ENCODE measurements at places on chromosomes 2 and 18.
A peak's percentile ranks its signal among the peaks of the same experiment; 100 is the strongest.

DNA sequence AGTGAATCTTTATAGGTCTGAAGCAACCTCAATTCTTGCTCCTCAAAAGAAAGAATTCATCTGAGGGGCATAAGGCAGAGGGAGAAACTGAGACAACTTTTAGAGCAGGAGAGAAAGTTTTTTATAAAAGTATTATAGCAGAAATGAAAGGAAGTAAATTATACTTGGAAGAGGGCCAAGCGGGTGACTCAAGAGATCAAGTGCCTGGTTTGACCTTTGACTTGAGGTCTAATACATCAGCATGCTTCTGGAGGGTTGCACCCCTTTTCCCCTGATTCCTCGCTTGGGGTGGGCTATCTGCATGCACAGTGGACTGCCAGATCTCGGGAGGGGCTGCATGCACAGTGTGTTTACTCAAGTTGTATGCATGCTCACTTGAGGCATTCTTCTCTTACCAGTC lies 268.5 kb upstream of the LRATD1 start:
- DNase-seq: no peak

GRCh38 chr18:12121175-12122042 lies 27.8 kb downstream of the ANKRD62 start:
- DNase-seq: no peak

DNA sequence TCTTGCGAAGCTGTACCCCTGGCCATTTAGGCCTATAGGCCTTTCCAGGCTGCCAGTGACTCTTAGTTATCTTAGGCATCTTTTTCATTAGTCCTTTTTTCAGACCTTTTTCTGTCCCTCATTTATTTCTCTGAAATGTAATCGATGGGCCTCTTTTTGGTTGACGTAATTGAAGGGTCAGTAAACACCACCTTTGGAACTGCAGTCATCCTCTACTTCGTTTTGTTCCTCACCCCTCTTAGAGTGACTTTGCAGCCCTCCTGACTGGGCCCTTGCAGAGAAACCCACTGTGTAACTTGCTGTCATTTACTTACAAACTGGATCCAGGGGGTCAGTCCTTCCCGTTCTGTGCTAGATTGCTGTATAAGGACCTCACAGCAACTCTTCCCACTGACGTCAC lies 23.2 kb downstream of the CENPO start:
- DNase-seq: no peak

DNA sequence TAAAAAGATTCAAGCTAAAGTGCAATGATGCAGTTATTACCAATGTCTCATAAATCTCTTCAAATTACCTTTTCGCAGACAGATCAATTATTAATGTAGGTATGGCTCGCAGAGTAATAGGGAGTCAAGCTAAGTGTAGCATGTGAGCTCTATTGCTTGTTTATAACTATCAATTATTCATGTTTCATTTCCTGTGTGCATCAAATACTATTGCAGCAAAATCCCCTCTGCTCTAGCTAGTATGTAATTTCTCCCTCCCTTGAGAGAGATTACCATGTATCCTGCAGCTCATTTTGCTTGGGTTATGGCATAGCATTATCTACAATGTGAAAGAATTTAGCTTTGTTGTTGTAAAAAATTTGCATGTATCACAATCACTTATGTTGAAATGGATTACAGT lies 65.6 kb upstream of the SCN1A start:
- no peak for DNase-seq

- no peak for DNase-seq
Measured at GRCh38 chr2:88032070-88032702, 15.8 kb upstream of the RNU2-63P start.

- DNase-seq: no peak
Measured at GRCh38 chr2:156005999-156006712, 326.4 kb downstream of the NR4A2 start.

GRCh38 chr2:120906914-120907313 lies 171.2 kb downstream of the GLI2 start:
- DNase-seq: no peak

DNA sequence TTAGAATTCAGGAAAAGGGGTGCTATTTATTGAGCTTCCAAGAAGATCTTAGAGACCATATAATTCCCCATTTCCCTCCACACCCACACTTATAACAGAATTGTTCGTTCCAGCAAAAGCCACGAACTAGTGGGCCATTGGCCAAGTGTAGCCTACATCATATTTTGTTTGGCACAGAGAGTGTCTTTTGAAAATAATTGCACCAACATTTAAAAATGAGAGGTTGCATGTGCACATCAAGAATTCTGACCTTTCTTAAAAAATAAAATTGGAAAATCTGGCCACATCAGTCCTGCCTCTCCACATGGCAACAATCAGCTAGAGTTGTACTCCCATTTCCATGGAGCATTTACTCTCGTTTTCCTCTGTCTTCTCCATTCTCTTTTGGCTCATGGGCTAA lies 655.5 kb upstream of the FANCL start:
- DNase-seq: no peak

DNA sequence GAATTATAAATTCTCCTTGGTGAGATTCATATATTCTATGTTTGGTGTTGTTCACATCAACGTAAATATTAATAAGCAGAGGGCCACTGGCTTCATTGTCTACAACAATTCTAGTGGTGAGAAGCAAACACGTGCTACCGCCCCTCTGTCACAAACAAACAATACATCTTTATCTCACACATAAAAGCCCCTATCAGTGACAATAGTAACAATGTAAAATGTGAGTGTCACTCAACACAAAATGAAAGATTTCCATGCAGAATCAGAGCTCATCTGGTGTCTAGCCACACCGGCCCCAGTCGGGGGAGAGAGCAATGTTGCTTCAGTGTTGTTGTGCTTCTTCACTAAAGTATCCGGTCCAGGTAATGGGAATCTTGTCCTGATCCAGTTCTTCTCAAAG lies 932.6 kb downstream of the SOCS6 start:
- DNase-seq: no peak

GRCh38 chr18:43563780-43564179 lies 286.5 kb upstream of the SYT4 start:
- no peak for DNase-seq

GRCh38 chr18:13338318-13338717 lies 119.8 kb downstream of the LDLRAD4 start:
- no peak for DNase-seq

GRCh38 chr2:59390581-59390980 lies 1149.5 kb upstream of the FANCL start:
- DNase-seq: no peak

GRCh38 chr18:1149709-1150108 lies 245.0 kb downstream of the ADCYAP1 start:
- no peak for DNase-seq

DNA sequence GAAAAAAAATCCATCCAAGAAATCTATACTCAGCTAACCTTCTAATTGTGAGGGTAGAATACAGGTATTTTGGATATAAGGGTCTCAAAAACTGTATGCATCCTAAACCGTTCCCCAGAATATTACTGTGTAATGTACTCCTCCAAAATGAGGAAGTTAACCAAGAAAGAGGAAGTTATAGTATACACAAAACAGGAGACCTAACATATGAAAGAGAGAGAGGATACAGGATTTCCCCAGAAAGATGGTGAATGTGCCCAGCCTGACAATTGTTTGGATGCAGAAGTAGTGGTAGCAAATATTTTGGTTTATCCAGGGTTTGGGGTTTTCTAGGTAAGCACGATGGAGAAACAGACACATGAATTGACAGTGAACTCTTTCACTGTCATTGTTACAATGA lies 50.6 kb downstream of the GALNT3 start:
- no peak for DNase-seq

GRCh38 chr18:79950515-79951341 lies 725 bp downstream of the SLC66A2 start:
- peak; percentile 55 for DNase-seq

GRCh38 chr18:58337285-58337684 lies 291.6 kb downstream of the ALPK2 start:
- DNase-seq: no peak

GRCh38 chr2:225434014-225434413 lies 34.5 kb downstream of the NYAP2 start:
- DNase-seq: no peak

DNA sequence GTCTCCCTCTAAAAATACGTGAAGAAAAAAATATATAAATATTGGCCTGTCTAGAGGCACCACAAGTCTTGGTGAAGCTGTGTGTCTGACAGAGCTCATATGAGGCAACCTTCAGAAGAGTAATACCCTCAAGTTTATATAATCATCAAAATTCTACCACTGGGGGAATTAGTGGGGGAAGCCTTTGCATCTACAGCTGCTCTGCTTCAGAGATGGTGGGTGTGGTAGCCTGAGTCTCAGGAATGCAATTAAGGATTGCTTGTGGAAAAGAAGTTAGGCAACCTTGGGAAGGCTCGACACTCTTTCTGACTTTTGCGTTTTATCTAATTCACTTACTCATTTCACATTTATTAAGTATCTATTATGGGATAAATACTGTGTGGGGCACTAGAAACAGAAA lies 17.4 kb downstream of the TPGS2 start:
- no peak for DNase-seq

DNA sequence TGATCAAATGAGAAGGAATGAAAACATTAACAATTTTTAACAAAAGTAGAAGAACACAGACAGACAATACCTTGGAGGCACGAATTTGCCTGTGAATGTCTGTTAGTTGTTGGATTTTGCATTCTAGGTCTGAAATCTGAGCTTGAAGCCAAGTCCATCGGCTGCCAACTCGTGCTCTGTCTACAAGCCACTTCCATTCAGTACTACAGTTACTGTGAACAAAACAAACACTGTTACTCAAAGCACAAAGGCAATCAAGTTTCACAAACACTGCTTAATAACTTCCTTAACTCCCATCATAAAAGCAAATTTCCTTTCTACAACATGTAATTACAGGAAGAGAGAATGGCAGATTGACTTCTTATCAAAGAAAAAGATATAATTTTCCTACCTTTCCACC lies 42.2 kb downstream of the KANSL1L start:
- no peak for DNase-seq

DNA sequence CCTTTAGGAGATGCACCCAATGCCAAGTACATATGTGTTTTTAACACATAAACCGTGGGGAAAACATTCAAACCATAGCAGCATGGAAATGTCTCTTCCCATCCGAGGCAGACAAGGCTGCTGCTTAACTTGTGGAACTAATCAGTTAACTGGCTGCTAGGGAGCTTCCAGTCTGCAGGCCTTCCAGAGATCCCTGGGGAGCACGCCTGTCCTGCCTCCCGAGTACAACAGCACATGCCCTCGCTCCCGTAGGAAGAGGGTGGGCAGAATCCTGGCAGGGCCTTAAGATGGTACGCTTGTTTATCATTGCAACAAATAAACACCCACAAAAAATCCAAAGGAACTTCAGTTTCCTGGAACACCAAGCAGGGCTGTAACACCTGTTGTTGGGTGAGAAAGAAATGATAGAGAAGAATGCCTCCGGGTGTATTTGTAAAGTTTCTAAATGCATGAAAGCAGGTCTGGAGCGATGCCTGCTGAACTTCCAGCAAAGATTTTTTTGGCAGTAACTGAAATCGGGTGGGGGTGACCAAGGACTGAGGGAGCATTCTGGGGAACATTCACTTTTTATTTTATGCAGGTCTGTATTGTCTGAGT lies 56.2 kb downstream of the EDAR start:
- no peak for DNase-seq

DNA sequence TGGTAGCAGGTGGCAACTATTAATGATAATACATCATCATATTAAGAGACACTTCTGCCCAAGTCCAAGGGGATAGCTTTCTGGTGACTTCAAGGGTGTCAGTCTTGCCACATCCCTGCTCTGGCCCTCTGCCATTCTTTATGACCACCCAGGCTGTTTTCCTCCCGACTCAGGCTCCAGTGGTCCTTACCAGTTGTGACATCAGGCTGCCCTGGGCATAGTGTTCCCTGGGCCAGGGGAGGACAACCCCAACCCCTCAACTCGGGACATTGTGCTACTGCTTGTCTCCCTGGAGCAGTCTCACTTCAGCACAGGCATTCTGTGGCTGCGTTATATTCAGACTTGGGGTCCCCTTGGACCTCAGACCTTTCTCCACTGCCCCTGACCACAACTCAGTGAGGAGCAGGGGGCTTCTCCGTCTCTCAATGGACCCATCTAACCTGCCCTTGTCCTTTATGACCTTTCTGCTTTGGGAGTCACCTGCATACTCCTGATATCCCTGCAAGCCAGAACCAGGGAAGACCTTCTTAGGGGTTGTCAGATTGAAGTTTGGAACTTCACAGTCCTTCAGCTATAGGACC lies 12.8 kb downstream of the DNAJB2 start:
- DNase-seq: peak; percentile 22

- DNase-seq: no peak
Measured at GRCh38 chr2:149562324-149562723, 25.3 kb downstream of the MMADHC start.

DNA sequence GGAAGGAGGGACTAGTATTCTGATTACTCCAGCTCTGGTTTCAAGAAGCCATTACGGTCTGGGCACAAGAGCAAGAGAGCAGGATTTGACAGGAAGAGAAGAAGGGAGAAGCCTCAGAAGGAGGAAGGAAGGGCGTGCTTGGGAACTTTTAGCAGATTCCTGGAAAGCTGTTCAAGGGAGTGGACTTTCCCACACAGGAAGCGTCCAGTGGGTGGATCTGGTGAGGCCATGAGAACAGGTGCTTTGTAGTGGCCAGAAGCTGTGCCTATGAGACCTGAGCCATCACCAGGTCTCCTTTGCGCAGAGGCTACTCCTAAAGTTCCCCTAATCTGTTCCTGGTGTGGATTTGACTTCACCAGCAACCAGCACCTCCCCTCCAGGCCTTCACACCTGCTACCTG lies 62.3 kb downstream of the CD226 start:
- no peak for DNase-seq

GRCh38 chr2:21331625-21332370 lies 208.0 kb downstream of the TDRD15 start:
- no peak for DNase-seq

- DNase-seq: no peak
Measured at GRCh38 chr18:74563999-74564398, 29.7 kb downstream of the CNDP1 start.

DNA sequence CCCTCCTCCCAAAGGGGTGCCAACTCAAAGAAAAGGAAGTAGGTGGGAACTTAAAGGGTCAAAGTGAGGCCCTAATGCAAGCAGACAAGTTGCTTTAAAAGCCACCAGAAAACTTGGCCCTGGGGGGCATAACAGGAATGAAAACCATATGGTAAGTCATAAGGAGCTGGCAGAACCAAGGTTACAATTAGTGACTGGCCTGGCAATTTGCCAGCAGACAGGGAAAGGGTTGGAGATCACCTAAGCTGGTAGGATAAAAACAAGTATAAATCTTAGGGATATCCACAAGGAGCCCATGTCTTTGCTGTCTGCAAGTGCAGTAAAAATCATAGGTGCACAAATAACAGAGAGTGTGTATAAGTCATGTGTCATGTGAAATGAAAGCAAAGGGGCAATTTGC lies 256.7 kb upstream of the LRRTM4 start:
- DNase-seq: no peak

- no peak for DNase-seq
Measured at GRCh38 chr2:100077456-100077855, 64.9 kb downstream of the AFF3 start.

All from activated T-cell treated with anti-CD3 and anti-CD28 coated beads, Interleukin-2, amount 50 U/mL, for 24 hours (primary cell).